Fibroblast of skin of abdomen (primary cell): ENCODE measurements at places on chromosomes 2 and 18.
A peak's percentile ranks its signal among the peaks of the same experiment; 100 is the strongest.

DNA sequence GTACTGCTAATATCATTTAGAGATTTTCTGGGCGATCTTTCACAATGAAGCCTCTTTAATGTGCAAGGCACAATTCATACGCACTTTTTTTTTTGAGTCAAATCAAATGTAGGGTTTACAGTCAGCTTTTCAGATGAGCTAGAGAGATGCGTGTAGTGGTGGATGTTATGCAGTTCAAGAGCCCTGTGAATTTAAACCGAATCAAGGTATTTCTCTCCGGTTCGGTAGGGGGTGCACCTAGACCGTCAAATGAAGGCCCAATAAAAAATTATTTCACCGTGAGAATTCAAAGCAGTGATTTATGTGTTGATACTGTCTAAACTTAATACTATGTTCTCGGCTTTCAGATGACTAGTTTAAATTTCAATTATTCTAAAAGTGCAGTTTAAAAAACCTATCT, 1.1 kb downstream of the PTH2R start:
- DNase-seq, result peak; percentile 2

DNA sequence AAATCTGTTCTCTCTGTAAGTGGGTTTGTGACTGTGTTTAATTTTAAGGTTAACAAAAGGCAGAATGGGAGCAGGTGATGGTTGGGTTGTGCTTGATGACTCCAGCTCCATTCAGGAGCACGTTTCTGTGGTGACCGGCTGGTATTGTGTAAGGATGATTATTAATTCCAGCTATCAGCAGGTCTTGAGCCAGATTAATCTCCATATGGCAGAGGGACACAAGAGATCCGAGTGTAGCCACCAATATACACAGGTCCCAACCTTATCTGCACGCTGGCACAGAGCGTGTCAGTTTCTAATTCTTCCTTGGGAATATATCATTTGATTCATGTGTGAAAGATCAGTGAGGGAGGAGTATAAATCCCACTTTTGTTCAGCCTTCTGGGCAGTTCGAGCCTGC, 199.0 kb upstream of the DCC start:
- DNase-seq, result no peak

DNA sequence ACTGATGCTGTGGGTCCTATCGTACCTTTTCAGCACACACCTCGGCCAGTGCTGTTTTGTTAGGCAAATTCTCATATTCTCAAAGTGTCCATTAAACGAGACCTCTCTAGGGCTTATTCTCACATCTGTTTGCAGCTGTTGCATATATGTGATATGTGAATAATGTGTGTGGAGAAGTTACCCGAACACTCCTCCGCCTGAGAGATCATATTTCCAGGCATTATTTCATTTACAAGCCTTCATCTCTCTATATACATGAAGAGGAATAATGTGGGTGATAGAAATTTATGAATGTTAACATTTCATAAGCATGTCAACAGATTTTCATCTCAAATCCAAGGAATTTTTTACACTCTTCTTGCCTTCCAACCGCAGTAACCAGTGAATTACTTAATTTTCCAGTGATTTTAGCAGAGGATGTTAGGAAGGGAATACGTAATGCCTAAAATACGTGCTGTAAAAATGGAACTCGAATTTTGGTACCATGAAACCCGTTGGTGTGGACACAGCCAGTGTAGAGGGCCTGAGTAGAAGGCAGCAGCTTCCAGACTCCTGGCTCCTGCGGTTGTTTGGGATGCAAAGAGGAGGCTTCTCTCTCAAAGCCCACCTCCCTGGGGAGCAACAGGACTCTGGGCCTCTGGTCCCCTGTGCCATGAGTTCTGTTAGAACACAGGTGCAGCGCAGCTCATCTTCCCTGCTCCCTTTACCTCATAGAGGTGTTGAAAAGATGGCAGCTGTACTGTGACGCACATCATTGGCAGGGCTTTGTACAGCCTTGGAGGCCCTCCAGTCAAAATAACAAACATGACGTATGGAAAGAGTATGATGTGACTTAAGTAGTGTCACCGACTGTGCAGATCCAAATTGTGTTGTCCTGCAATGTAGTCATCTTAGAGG, 280.1 kb downstream of the NEDD4L start:
- no peak for DNase-seq

DNA sequence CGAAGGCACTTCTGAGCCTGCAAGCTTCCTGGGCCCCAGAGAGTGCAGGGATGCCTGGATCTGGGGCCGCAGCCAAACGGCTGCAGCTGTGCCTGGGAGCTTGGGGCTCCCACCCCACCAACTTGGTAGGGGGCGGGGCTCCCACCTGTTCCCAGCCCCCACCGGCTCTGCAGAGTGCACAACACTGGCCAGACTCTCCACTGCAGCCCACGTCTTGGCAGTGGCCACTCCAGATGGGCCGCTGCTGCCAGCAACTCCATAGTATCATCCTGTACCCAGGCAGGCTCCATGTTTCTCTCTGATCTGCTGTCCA, 9.9 kb downstream of the DYSF start:
- DNase-seq, result no peak

GRCh38 chr18:55982992-55983391, 395.0 kb upstream of the TCF4 start:
- DNase-seq, result peak; percentile 73

DNA sequence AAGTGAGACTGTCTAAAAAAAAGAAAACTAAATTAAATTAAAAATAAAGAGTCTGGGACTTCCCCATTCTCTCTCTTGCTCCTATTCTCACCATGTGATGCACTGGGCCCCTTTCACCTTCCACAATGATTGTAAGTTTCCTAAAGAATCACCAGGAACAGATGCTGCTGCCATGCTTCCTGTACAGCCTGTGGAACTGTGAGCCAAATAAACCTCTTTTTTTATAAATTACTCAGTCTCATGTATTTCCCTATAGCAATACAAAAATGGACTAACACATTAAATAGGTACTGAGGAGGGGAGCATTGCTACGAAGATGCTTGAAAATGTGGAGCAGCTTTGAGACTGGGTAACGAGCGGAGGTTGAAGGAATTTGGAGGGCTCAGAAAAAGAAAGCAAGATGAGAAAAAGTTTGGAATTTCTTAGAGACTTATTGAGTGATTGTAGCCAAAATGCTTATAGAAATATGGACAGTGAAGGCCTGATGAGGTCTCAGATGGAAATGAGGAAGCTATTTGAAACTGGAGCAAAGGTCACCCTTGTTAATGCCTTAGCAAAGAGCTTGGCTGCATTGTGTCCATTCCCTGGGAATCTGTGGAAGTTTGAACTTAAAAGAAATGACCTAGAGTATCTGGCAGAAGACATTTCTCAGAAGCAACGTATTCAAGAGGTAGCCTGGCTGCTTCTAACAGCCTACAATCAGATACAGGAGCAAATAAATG, 128.7 kb downstream of the EIPR1 start:
- no peak for DNase-seq

DNA sequence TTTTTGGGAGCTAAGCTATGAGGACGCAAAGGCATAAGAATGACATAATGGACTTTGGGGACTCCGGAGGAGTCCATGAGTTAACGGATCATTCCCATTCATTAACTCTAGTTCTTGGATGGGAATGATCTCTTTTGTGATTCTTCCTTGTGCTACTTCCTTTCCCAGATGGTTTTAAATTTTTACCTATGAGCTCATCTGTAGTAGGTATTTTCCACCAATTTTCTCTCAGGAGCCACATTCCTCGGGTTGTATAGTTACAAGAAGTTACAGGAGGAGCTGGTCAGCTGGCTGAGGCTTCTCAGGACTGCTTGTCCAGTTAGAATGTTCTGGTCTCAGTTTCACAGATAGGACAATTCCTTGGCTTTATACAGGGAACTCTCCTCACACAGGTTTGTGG, 42.9 kb upstream of the LPIN2 start:
- no peak for DNase-seq

DNA sequence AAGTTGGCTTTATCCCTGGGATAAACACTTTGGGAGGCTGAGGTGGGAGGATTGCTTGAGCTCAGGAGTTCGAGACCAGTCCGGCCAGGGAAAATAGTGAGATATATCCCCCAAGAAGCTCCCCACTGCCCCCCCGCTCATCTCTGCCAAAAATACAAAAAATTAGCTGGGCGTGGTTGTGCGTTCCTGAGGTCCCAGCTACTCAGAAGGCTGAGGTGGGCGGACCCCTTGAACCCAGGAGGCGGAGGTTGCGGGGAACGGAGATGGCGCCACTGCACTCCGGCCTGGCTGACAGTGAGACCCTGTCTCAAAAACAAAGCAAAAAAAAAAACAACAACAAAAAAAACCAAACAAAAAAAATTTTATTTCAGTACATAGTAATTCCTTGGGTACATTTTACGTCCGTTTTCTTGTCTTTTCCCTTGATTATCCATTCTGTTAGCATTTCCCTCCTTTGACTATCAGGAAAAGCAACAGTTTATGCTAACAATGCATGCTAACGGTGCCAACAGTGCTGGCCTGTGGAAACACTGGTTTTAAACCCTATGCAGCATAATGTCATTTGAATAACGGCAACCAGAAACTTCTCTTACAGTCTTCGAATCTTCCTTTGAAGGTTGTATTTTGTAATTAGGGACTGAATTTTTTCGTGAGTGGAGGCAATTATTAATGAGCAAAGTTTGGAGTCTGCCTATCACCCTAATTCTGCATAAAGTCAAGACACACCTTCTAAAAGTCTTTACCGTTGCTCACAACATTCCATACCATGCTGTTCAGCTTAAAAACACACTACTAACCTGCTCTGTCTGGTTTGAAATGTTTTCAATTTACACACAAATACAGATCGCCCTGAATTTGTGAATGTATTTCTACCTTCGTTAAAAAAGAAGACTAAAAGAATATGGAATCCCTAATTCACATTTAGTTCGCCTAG, 721 bp upstream of the MIB1 start:
- no peak for DNase-seq

- DNase-seq, result no peak
These were observed 375.6 kb upstream of the VWC2L start for GRCh38 chr2:214035091-214035852.

GRCh38 chr18:48412339-48412929, 3.3 kb upstream of the ZBTB7C start:
- DNase-seq, result no peak

DNA sequence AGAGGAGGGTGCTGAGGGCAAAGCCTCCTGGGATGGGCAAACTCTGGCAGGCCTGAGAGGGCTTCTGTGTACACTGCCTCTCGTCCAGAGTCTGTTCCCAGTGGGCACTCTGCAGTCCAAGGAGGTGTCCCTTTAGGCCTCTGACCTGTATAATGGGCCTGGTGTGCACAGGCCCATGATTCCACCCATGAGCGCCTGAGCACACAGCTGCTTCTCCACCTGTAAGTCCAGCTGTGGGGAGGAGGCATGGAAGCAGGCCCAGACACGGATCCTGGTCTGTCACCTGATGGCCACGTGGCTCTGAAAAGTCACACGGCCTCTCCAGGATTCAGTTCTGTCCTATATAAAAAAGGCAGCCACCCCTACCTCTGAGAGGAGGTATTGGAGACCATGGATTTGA, 57.0 kb downstream of the PARD6G start:
- no peak for DNase-seq

- DNase-seq, result no peak
These were observed 75.3 kb downstream of the STPG4 start for GRCh38 chr2:47079515-47080412.

DNA sequence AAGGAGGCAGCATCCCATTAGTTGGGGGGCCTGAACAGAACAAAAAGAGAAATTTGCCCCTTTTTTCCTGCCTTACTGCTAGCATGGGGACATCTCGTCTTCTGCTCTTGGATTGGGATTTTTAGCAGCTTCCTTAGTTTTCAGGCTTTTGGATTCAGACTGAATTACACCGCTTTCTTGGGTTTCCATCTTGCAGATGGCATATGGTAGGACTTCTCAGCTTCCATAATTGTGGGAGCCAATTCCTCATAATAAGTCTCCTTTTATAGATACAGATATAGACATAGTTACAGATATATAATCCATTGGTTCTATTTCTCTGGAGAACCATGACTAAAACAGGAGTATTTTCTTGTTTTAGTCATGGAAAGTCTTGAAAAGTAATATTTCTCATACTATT, 5.2 kb upstream of the RAPGEF4 start:
- no peak for DNase-seq

DNA sequence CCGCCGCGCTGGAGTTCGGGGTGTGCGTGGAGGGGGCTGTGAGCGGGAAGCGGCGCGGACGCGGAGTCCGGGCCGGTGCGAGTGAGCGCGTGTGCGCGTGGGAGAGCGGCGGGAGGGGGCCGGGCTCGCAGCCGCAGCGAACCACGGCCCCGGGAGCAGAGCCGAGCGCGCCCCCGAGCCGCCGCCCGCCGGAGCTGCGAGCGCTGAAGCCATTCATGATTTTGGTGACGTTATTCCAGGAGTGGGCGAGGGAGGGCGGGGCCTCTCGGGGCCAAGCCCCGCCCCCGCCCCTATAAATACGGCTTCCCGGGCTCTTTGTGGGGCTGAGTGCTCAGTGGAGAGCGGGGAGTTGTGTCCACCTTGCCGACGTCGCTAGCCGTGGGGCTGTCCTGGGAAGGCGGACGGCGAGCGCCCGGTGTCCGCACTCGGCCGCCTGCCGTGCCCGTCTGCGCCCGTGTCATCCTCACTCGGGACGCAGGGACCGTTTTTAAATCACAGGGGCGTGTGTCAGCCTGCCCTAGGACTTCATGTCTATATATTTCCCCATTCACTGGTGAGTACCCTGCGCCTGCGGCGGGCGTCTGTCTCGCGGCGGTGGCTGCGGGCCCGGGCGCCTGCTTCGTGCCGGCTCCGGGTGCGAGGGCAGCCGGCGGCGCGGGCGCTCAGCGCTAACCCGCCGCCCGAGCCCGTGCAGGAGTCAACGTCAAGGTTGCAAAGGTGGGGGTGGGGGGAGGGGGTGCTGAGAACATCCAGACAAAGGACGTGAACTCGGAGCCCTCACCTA, at the start of gene LBH:
TSS of gene LBH (plus strand) at position 323 of the 784 bp plus-strand sequence. CDS start at position 528, 205 bp downstream.
- DNase-seq, result peak; percentile 92

DNA sequence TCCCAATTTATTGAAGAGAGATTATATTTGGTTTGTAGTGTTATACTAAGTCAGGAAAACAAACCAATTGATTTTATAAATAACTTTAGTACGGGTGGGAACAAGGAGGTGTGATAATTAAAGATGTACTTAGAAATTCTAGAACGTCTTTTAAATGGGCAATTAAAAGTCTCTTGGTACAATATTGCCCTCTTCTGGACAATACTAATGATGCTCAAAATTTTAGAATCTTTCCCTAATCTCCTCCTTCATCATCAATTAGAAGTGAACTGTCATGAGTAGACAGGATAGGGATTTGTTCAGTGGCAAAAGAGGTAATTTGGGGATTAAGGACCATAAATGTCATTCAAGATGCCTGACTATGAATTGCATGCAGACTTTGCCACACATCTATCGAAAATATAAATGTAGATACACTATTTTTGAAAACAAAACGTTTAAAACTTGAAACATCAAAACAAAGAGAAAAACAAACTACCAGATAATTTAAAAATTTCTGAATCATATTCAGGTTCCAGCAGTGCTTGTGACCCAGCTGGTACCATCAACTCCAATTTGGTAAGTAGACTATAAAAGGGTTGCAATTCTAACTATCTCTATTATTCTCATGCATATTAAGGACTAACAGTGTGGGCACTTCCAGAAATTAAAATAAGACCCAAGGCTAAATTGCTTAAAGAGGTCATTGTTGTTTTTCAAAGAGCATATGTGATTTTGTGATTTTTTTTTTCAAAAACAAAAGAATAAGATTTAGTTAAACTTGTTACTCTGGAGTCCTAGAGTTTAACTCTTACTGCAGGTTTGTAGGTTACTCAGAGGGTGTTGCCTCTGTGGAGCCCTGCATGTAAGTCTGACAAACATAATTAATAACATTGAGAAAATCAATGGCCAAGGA, 123.5 kb downstream of the LAMA3 start:
- peak; percentile 13 for DNase-seq

- DNase-seq, result no peak
These were observed 161.1 kb upstream of the PKDCC start for GRCh38 chr2:41886757-41887156.
